ENCODE measurements at places on chromosomes 12 and 14.

GRCh38 chr14:81219759-81220579, 790 bp downstream of the GTF2A1 start:
- DNase-seq, result peak; percentile 26

DNA sequence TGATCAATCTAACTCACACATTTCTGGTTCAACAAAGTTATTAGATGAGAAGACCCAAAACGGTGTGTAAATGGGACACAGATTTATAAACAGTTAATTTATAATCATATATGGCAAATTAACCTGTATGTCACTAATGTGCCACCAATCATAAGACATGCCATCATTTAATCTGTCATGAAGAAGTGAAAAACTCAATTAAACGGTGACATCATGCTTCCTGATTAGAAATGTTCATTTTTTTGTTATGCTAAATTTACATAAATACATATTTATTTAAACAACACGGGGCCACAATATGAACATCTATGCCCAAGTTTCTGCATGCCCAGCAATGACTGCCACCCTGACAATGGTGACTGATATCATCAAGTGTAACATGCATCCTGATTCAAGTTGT, 164.1 kb upstream of the EEA1 start:
- no peak for DNase-seq

GRCh38 chr14:74038020-74038859, 19.1 kb downstream of the BBOF1 start:
- DNase-seq, result no peak

DNA sequence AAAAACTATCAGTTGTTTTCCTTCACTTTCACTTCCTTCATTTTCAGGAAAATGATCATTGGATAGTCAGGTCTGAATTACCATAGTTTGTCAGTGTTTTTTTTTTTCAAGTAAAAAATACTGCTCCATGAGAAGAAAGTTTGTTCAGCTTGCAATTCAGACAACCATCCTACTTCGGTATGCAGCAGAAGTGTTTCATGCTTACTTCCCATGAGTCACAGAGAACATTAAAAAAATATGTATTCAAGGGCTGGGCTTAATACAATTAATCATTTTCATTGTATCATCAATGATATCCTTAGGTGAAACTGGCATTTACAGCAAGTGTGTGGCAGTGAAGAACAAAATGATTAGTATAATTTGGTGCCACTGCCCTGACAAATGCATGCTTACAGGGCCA, 21.6 kb downstream of the PYM1 start:
- DNase-seq, result no peak

- DNase-seq, result no peak
Observed at GRCh38 chr12:94659346-94659930, 9.1 kb upstream of the TMCC3 start.

- no peak for DNase-seq
Observed at GRCh38 chr12:89831310-89832095, 122.9 kb upstream of the ATP2B1 start.

DNA sequence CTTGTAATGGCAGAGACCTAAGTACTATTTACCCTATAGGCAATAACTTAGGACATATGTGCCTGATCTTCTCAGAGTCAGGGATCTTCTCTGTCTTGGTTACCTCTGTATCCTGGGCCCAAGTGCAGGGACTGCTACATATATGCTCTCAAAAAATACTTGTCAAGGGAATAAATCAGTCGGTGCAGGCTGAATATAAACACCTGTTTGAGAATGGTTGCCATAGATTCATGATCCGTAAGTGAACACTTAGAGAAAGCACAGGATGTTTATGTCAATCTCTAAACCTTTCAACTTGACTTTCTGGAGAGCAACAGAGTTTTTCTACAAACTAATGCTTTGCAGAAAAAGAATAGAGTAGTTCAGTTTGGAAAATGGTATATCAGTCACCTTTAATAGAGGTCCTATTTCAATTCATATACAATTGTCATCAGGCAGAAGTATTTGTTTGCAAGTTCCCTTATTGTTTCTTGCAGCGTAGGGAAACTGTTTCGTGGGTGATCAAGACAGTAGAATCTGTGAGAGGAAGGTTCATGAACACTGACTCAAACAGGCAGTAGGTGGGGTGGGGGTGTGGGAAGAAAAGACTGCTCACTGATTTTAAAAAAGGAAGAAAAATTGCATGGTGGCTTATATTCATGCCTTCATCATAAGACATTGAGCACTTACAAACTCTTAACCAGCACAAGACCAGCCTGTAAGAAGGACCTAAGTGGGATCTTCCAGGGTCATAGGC, 6.0 kb upstream of the UBE2N start:
- no peak for DNase-seq

- DNase-seq, result no peak
Observed at GRCh38 chr14:38405851-38406635, 150.2 kb upstream of the CLEC14A start.

GRCh38 chr14:25933731-25934130, 664.1 kb downstream of the NOVA1 start:
- no peak for DNase-seq

- no peak for DNase-seq
Observed at GRCh38 chr12:122318607-122319605, 52.6 kb upstream of the VPS33A start.

DNA sequence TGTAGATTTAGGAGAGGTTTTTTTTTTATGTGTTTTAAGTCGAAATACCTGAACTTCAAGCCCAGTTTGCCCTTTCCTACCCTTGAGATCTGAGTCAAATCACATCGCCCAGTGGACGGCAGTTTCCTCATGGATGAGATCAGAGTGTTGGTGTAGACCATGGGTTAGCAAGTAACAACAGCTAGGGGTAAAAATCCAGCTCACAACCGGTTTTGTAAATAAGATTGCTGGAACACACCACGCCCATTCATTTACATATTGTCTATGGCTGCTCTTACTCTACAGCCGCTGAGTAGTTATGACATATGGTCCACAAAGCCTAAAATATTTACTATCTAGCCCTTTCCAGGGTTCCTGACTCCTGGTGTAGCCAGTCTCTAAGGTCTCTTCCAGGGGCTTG, 158.5 kb upstream of the PLEKHG7 start:
- DNase-seq, result no peak

GRCh38 chr14:104877806-104878550, 12.9 kb downstream of the CEP170B start:
- no peak for DNase-seq

- DNase-seq, result no peak
Observed at GRCh38 chr14:104427131-104427851, 152.3 kb upstream of the C14orf180 start.

DNA sequence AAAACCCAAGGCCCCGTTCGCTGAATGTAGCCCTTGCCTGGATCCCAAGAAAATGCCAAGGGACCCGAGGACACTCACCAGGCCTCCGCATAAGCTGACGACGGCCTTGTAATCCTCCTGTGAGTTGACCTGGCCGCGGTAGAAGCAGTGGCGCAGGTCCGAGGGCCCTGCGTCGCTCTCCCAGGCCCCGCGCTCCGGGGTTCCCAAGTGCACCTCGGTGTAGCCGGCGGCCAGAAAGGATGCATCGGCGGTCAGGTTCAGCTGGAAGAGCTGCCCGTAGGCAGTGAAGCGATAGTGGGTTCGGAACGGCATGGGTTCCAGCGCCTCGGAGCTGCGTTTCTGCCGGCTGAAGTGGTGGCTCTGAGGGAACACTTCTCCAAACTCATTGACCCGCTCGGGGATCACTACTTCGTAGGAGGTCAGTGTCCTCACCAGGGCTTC, 1.2 kb downstream of the ADAMTS20 start:
- no peak for DNase-seq

- no peak for DNase-seq
Observed at GRCh38 chr12:54240971-54241588, 38.8 kb downstream of the CBX5 start.

DNA sequence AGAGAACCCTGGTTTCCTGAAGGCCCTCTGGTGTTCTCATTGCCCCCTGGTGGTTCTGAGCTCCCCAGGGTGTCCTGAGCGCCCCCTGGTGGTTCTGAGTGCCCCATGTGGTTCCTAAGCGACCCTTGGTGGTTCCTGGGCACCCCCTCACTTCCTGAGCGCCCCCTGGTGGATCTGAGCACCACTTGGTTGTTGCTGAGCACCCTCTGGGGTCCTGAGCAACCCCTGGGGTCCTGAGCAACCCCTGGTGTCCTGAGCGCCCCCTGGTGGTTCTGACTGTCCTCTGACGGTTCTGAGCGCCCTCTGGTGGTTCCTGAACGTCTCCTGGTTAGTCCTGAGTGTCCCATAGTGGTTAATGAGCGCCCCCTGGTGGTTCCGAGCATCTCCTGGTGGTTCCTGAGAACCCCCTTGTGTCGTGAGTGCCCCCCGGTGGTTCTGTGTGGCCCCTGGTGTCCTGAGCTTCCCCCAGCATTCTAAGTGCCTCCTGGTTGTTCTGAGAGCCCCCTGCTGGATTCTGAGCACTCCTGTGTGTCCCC, 568.3 kb downstream of the TMEM121 start:
- peak; percentile 44 for DNase-seq

- no peak for DNase-seq
Observed at GRCh38 chr12:89539426-89540223, 13.8 kb upstream of the POC1B start.

DNA sequence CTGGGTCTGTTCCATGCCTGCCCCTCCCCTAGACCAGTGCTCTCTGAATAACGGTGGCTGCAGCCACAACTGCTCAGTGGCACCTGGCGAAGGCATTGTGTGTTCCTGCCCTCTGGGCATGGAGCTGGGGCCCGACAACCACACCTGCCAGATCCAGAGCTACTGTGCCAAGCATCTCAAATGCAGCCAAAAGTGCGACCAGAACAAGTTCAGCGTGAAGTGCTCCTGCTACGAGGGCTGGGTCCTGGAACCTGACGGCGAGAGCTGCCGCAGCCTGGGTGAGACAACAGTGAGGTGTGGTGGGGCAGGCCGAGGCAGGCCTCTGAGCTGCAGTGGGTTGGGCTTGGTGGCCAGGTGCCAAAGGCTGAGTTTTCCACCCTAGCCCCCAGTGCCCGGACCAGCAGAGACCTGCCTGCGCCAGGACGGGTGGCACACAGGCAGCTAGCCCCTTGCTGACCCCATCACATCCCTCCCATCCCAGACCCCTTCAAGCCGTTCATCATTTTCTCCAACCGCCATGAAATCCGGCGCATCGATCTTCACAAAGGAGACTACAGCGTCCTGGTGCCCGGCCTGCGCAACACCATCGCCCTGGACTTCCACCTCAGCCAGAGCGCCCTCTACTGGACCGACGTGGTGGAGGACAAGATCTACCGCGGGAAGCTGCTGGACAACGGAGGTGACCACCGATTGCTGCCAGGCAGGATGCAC, 28.2 kb upstream of the LRP1-AS start:
- DNase-seq, result peak; percentile 5

DNA sequence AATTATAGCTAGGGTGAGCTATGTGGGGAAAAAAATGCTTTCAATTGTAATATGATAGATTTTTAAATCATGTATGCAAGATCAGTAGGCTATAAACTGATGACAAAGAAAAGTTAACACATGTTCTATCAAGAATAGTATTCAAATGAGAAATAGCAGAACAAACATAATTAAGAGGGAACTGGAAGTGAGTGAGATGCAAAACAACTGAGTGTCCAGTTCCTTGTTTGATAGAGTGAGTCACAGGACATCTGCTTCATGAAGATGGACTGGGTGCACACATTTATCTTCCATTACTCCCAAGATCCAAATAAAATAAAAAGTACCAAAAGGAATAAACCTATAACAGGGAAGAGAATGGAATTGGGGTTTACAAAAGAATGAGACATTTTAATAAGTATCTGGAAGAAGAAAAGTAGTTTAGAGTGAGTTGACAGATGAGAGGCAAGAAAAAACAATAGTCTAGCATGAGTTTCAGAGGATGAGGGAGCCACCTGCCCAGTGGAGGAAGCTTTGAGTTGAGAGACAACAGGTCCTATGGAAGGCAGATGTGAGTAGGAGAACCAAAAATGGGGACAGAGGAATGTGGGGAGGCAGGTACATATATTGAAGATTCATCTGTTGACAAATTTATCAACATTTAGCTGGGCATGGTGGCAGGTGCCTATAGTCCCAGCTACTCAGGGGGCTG, 178.1 kb upstream of the ARHGAP5 start:
- DNase-seq, result no peak

- DNase-seq, result no peak
Observed at GRCh38 chr12:31967539-31967938, 8.3 kb downstream of the RESF1 start.

- no peak for DNase-seq
Observed at GRCh38 chr12:110012137-110012536, 12.9 kb downstream of the ANKRD13A start.

DNA sequence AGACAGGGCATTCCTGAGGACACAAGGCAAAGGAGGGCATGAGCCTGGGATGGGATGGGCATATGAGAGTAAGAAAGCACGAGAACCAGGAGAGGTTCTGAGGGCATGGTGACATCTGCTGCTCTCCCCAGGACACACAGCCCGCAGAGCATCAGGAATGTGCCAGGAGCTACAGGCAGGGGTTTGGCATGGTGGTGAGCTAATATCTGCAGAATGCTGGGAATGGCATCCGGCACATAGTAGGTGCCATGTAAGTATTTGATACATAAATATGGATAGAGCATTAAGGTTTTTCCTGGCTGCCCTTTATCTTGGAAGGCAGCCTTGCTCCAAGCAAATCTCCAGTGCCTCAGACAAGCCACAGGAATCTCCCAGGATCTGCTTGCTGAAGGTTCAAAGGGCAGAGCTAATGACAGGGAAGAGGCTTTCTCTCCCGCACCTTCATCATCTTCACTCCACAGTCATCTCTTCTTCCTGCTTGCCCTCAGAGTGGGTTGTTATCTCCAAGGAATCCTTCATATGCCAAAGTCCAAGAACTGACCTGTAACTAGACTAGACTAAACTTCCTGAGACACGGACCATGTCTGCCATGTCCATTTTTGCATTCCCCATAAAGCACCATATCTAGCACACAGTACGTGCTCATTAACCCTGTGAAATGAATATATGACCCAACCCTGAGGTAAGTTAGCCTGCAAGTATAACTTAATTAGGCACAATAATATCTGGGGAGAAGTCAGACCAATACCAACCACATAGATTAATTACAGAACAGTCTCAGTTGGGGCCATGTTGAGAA, 62.0 kb upstream of the SCN8A start:
- DNase-seq, result no peak

GRCh38 chr12:87201598-87201997, 827.6 kb downstream of the C12orf50 start:
- no peak for DNase-seq

- no peak for DNase-seq
Observed at GRCh38 chr12:127275416-127275815, 991.6 kb upstream of the TMEM132C start.

DNA sequence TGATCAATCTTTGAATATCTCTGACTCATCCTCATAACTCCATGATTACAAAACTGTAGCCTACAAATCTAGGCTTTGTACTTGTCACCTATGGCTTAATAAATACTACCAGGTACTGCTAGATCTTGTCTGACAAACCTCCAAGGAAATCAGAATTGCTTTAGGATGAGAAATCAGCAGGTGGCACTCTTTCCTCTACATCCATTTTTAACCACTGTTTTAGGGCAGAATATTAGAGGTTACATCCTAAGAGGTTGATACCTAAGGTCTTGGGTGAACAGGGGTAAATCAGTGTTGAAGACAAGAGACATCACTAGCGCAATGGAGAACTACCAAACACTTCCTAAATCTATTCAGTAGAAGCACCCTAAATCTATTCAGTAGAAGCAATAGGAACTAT, 63.1 kb upstream of the SOX5 start:
- DNase-seq, result no peak

- DNase-seq, result peak; percentile 78
Observed at GRCh38 chr12:6335451-6336078, 6.3 kb downstream of the TNFRSF1A start.
